Keratinocyte (primary cell): ENCODE measurements at places on chromosomes 12 and 14. TPM values are rescaled to one million over a fixed set of nuclear protein-coding genes. Genes with fewer than 3 reads are reported as not detected.
A peak's percentile ranks its signal among the peaks of the same experiment; 100 is the strongest.

DNA sequence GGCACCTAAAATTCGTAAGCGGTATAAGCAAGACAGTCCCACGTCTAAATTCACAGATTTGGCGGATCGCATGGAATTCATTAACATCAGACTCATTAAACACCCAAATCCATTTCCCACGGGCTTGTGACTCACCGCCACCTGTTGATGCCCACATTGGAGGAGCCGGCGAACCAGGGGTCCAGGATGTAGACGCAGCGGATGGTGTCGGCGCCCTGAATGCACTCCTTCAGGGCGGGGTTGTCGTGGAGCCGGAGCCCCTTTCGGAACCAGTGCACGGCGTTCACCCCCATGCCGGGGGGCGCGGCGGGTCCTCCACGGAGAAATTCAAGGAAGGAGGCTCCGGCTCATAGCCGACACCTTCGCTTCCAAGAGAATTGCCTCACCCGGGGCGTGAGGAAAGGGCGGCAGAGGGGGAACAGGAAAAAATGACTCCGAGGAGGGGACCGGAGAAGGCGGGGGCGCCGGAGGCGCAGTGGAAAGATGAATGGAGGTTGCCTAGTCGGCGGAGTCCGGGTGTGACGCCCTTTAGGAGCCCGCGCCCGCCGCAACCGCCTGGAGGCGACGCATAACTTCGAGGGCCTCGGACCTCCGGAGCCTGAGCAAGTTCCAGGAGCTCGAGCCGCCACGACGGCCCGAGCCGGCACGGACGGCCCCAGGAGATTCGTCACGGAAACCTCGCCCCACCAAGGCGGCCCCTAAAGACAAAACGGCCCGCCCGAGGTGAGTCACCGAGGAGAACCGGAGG is 506 bp downstream of the CRY1 start:
- no peak for DNase-seq

DNA sequence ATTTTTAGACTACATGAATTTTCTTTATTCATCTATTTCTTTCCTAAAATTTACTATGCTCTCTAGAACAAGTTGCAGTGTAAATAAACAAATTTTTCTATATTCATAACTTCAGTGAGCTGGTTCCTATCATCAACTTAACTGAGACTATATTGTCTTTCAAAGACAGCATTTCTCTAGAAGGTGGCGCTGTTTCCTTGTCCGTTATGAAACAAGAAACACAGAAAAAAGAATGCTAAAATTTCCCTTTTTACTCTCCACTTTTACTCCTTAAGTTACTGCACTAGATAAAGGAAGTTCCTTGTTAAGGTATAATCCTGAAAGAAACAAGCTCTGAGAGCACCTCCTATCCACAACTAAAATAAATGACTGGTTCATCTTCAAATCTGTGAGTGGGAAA is 8.2 kb upstream of the CLEC2A start:
- no peak for DNase-seq

- no peak for DNase-seq
Observed at GRCh38 chr12:52147367-52147963, 44.3 kb downstream of the KRT80 start.

The TPH2 gene
- not detected in 3 replicates for polyA plus RNA-seq

The OLR1 gene
- polyA plus RNA-seq: 0.03 to 0.18 TPM (median 0.17 TPM) in 3 replicates

DNA sequence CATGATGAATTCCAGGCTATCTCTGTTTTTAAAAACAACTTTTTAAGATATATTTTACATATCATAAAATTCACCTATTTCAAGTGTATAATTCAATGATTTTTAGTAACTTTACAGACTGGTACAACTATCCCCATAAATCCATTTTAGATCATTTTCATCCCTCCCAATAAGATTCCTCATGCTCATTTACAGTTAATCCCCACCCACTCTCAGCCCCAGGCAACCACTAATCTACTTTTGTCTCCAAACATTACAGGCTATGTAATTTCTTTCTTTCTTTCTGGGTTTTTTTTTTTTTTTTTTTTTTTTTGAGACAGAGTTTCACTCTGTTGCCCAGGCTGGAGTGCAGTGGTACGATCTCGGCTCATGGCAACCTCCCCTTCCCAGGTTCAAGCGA is 81.3 kb downstream of the DNAI7 start:
- no peak for DNase-seq

GRCh38 chr14:24369463-24369862 is 1.5 kb downstream of the NFATC4 start:
- DNase-seq: no peak

GRCh38 chr12:67525617-67525884 is 123.0 kb upstream of the DYRK2 start:
- no peak for DNase-seq

DNA sequence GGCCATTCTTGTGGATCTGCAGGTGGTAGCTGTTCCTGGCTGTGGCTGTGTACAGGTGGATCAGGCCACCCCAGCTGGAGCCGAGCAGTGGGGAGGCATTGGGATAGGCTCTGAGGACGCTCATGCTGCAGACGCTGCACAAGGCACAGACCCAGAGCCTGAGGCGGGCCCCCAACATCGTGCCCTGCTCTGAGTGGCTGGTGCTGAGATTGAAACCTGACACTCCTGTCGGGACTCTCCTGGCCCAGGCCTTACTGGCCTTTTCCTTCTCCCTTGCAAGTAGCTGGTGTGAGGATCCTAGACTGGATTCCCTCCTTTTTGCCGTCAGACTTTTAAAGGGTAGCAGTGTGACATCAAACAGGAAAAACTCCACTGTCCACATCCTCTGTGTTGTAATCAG is at the start of gene FGF23:
TSS of gene FGF23 (minus strand) at position 308 of the 400 bp plus-strand sequence. CDS start at position 178, 130 bp downstream.
- DNase-seq: no peak

GRCh38 chr12:47087088-47087688 is 7.4 kb upstream of the AMIGO2 start:
- DNase-seq: no peak

GRCh38 chr14:80705241-80705980 is 236.1 kb downstream of the CEP128 start:
- peak; percentile 59 for DNase-seq

DNA sequence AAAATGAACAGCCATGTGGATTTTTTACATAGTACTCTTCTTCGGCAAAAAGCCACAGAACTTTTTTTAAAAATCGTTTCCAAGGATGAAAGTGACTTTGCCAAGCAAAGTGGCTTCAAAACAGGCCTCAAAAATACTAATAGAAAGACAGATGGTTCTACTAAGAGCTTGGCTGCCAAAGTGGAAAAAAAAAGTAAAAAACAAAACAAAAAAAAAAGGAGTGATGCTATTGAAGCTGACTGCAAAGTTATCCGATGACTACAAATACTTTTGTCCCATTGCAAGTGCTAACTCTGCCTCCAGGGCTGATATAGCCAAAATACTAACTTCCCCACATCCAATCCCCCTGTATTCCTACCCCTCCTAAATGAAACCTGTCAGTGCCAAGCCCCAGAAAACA is 277.6 kb downstream of the SOX5 start:
- no peak for DNase-seq

DNA sequence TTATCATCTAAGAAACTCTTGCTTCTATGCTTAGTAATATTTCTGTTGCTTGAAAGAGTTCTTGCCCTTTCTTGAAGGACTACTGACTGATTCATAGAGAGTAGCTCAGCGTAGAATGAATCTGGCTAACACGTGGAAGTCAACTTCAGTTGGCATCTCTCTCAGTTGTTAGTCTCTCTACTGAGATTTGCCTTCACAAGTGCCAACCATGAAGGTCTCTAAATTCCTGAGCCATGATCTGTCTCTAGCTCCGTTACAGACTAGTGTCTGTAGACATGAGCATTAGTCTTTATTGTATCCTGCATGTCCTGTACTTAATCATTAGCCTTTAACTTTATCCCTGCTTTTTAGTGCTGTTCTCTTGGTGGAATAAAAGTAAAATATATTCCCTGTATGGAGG is 19.1 kb upstream of the ALX1 start:
- no peak for DNase-seq

- no peak for DNase-seq
Observed at GRCh38 chr12:100963381-100963780, 168.8 kb downstream of the ANO4 start.

DNA sequence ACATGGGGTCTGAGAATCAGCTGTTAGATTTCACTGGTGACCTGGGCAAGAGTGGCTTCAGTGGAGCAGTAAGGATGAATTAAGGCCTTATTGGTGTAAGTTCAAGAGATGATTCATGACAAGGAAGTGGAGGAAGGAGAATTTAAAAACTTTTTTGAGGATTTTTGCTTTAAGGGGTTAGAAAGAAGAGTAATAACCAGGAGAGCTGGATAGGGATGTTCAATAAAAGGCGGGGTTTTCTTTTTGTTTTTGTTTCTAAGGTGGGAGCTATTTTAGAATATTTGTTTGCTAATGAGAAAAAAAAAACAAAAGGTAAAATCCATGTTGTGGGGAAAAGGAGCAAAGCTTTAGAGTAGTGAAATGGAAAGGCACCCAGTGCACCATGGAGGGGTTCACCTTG is 15.2 kb upstream of the TUBA1B start:
- DNase-seq: no peak

The FAM186B gene
- 0.12 to 0.23 TPM (median 0.13 TPM) in 3 replicates for polyA plus RNA-seq

The ZC2HC1C gene
- polyA plus RNA-seq: 0.23 to 0.68 TPM (median 0.32 TPM) in 3 replicates

DNA sequence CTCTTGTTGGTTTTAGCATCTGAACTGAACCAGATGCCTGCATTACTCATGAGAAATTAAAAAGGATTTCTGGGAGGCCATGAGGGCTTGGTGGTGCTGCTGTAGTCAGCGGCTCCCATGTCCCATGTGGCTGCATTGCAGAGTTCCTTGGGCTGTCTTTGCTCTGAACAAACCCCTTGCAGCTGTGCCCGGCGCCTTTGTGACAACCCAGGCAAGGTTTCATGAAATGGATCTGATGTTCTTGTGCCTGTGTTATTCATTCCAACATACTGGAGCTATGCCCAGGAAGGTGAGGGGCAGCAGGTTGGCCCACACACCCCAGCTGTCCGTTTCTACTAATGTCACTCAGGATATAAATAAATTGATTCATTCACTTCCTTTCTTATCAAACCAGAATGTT is 40.8 kb downstream of the TGFB3 start:
- no peak for DNase-seq

DNA sequence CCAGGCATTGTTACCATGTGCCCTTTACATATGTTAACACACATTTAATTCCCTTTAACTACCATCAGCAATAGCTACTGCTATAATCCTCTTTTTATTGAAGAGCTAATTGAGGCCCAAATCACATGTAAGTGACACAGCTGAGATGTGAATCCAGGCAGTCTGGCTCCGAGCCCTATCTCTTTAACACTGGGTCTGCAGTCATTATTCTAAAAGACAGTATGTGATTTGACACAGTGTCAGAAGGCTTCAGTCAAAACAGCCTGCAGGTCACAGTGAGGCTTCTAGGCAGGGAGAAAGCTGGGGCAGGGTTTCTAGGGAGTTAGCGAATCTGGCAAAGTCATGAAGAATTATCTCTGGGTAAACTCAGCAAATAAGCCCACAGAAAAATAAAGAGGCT is 148.2 kb downstream of the KIF21A start:
- no peak for DNase-seq

The CRIP2 gene
- 4.8 to 12.7 TPM (median 5.7 TPM) in 3 replicates for polyA plus RNA-seq

The NTN4 gene
- 8.3 to 19.5 TPM (median 11.1 TPM) in 3 replicates for polyA plus RNA-seq

The AHNAK2 gene
- polyA plus RNA-seq: 142 to 198 TPM (median 164 TPM) in 3 replicates

DNA sequence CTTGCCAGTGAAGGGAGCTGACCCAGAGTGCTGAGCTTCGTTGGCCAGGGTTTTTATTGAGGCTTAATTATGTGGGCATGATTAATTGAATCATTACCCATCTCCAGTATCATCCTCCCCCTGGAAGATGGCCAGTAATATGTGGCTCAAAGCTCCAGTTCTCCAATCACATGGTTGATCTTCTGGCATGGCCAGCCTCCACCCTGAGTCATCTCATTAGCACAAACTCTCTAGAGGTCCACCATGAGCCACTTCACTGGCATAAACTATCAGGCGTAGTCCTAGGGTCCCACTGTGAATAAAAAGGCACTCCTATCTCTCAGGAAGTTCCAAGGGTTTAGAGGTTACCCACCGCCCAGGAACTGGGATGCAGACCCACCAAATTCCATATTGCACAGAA is 135.0 kb downstream of the ANO6 start:
- no peak for DNase-seq

DNA sequence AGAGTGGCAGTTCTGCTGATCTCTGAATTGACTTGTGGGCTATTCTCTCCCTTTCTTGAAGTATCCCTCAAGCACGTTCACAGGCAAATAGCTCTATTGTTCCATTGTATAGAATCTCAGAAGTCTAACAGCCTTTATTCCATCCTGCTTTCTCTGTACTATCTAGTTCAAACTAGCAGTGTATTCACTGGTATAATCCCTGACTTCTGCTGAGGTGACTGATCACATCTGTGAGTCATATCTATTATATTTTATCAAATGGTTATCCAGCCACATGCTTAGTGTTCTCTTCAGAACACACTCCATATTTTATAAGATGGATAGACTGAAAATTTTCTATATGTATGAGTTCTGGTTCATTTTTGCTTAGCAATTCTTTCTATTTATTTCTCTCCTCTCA is 866.1 kb downstream of the C12orf50 start:
- DNase-seq: no peak

- no peak for DNase-seq
Observed at GRCh38 chr12:54147606-54148005, 41.2 kb downstream of the SMUG1 start.

The FITM1 gene
- 0.13 TPM in 1 of 3 replicates, not detected in the others for polyA plus RNA-seq

DNA sequence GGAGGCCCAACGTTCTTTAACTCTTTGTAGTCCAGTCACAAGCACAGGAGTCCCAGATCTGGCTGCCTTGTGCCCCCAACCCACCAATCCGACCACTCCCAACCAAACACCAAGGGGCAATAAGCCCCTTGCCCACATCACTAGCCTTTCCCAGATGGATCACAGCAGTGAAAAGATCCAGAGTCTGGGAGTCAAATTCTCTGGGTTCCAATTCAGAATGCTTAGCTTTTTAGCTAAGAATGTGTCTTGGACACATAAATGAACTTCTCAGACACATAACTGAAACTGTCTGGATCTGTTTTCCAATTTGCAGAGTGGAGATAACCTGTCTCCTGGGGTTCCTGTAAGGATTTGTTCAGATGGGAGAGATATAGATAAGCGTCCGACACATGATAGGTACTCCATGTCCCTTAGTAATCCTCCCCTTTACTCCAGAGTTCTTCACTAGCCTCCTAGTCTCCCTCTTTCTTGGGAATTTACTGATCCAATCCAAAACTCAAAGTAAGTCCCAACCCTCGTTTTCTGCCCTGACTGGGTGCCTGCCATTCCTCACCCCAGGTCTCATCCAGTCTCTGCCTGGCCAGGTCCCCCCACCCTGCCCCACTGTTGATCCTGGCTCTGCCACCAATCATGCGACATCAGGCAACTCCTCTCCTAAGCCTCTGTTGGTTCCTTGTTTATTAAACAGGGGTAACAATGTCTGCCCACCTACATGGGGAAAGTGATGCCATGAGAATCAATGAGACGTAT is 439 bp upstream of the TNFRSF1A start:
- DNase-seq: no peak

The SERPINA3 gene
- polyA plus RNA-seq: 0.33 to 1.5 TPM (median 0.50 TPM) in 3 replicates

GRCh38 chr12:131919366-131920156 is 9.5 kb upstream of the PUS1 start:
- no peak for DNase-seq

- DNase-seq: no peak
Observed at GRCh38 chr12:97082029-97082428, 175.0 kb downstream of the NEDD1 start.
